Lower lobe of right lung (tissue), 2 donors: ENCODE measurements at places on chromosomes 16 and 17.

DNA sequence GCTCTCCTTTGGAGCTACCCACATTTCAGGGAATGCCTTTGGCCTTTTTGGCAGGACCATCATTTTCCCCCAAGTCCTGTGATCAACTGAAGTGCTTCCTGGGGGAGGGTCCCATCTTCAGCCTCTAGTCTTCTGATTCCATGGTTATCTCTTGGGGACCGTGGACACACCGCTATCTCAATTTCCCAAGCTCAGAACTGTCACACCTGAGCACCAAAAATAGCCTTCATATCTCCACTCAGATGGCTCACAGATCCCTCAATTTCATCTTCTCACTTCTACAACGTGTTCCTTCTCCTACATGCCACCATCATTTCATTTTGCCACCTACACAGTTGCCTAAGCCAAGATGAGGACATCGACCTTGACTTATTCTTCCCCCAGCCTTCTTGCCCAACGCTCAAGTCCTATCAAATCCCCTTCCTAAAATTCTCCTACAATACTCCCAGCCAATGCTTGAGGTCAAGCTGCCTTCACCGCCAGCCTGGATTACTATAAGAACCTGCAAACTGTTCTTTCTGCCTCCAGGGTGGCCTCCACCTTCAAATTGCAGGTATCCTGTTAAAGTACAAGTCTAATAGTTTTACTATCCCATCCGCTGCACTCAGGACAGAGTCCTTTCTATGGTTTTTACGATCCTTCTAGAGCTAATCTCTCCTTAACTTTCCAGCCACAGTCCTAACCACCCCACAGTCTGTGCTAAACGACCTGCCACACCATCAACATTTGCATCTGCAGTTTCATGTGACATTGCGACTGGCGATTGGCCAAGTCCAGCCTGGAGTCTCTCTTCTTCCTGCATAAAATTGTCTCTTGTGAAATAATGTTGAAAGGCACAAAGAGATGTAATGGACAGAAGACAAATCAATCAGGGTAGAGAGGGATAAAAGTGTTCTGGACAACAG is 6.2 kb downstream of the ATP6V0D1 start:
- DNase-seq: no peak

DNA sequence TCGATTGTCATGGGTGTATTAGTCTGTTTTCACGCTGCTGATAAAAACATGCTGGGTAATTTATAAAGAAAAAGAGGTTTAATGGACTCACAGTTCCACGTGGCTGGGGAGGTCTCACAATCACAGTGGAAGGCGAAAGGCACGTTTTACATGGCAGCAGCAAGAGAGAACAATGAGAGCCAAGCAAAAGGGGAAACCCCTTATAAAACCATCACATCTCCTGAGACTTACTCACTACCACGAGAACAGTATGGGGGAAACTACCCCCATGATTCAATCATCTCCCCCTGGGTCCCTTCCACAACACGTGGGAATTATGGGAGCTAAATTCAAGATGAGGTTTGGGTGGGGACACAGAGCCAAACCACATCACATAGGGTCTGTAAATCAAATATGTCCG is 167.4 kb upstream of the XYLT1 start:
- no peak for DNase-seq

GRCh38 chr17:74738051-74738996 is 1.3 kb downstream of the RAB37 start:
- DNase-seq: no peak

DNA sequence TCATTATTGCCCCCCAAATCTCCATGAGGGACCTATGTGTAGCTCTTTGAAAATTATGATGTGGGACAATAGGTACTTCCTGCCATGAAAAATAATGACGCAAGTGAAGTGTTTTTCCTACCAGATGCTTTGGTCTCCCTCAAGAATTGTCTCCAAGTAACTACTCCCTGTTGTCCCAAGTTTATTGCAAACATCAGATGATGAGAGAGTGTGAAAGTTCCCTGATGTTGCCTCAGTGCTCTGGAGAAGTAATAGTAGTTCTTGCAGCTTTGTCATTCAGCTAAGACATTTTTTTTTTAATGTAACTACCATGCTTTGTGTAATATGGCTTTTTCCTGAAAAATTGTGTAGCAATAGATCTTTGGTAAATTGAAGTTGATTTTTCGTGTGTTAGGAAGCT is 20.1 kb downstream of the LPCAT2 start:
- no peak for DNase-seq

- no peak for DNase-seq
Measured at GRCh38 chr17:76135810-76136188, 5.2 kb downstream of the FOXJ1 start.
